A549 treated with CpdA at 1 μM for 4 hours (cell line): ENCODE measurements at places on chromosomes 4 and X. TPM values are rescaled to one million over a fixed set of nuclear protein-coding genes. Genes with fewer than 3 reads are reported as not detected.

DDIT4L gene
- 0.45 to 0.69 TPM (median 0.55 TPM) in 5 replicates for total RNA-seq

FLNA gene
- 1,432 to 1,768 TPM (median 1,617 TPM) in 5 replicates for total RNA-seq

DUX4 gene
- not detected in 5 replicates for total RNA-seq

CTAG1B gene
- not detected in 5 replicates for total RNA-seq

SMARCAD1 gene
- total RNA-seq: 11.0 to 14.0 TPM (median 13.1 TPM) in 5 replicates
